CMK (cell line): ENCODE measurements at places on chromosomes 7 and 10.

- no peak for DNase-seq
These were observed 108.7 kb upstream of the GLI3 start for GRCh38 chr7:42345478-42346299.

GRCh38 chr10:106500041-106500924 lies 664.2 kb downstream of the SORCS1 start:
- no peak for DNase-seq

DNA sequence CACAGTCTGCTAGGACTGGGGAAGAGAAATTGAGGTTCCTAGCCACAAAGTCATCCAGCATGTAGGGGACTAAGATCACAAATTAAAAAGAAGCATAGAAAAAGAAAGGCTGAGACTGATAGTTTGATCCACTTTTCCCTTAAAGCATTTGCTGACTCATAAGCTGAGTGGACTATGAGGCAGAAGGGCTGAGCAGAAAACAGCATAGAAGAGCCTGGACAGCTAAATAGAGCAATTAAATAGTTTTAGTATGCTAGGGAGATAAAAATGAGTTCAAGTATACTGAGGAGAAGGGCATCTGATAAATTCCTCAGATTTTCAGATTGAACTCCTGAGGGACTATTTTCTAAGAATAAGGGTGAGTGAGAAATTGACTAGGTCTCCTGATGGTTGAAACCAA lies 155.9 kb upstream of the EGR2 start:
- no peak for DNase-seq

- peak; percentile 21 for DNase-seq
These were observed 151.6 kb downstream of the KIAA1217 start for GRCh38 chr10:24360282-24361127.

DNA sequence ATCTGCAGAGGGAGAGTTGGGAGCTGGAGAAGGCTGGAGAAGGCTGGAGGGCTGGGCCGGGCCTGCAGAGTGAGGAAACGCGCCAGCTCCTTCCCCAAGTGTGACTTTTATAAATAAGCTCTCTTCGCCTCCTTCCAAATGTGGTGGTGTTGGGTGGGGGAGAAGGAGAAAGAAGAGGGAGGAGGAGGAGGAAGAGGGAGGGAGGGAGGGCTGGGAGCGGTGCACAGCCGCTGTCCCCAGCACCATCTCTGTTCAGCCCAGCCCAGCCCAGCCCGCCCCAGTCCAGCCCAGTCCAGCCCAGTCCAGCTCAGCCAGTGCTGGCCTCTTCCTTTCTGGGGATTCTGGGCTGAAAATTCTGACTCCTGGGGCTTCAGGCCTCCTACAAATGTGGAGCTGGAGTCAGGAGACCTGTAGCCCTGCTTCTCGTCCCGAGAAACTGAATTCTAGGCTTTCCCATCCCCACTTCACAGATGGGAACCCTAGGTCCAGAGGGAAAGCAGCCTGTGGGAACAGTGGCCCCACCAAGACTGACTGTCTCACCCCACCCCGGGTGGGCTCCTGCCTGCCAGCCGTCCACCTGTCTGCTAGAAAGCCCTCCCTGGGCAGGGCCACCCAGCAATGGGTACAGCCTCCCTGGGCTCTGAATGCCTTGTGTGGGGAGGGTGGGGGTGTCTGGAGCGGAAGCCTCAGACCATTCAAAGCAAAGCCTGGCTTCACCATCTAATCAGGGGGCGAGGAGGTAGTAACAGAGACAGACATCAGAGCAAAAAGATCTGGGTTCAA lies 2.3 kb downstream of the STX1A start:
- no peak for DNase-seq

DNA sequence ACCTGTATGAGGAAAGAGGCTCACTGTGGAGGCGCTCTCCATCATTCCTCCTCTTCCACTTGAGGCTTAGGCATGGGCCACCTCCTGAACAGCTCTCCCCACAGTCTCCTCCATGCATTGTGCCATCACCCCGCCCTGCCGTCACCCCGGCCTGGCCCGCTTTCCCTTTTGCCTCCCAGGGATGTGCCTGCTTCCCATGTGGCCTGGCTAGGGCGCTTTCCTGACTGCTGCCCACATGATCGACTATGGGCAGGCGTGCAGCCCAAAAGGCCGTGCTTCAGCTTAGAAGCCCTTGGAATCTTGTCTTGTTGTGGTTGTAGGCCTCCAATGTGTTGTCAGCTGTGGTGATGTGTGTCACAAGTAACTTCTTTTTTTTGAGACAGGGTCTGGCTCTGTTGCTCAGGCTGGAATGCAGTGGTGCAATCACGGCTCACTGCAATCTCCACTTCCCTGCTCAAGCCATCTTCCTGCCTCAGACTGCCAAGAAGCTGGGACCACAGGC lies 1.8 kb upstream of the ACTR3C start:
- no peak for DNase-seq

GRCh38 chr7:151033864-151034249 lies 5.6 kb downstream of the ABCB8 start:
- DNase-seq = no peak

- DNase-seq = no peak
These were observed 230.8 kb upstream of the FERD3L start for GRCh38 chr7:19375976-19376375.

GRCh38 chr10:34764472-34764946 lies 50.6 kb downstream of the PARD3 start:
- DNase-seq = no peak

- DNase-seq = no peak
These were observed 255.3 kb downstream of the FZD1 start for GRCh38 chr7:91519241-91520158.

GRCh38 chr7:153446490-153446889 lies 605.7 kb upstream of the DPP6 start:
- DNase-seq = no peak

- DNase-seq = no peak
These were observed 40.8 kb downstream of the TRIM24 start for GRCh38 chr7:138500892-138501291.

GRCh38 chr7:120332433-120332832 lies 59.5 kb downstream of the KCND2 start:
- no peak for DNase-seq

DNA sequence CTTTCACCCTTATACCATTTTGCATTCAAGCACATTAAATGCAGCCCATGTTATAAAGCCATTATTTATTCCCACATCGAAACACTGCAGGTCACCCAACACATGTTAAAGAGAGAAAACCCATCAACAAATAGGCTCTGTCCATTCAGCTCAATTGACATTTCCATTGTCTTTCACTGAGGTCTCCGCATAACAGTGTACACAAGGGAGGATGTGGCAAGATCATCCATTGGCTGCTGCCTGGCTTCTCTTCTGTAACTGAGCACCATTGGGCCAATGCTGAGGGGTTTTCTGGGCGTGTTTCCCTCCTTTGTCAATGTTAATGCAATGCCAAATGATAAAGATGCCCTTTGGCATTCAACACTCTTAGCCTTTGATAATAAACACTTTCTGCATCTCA lies 278.1 kb upstream of the SP4 start:
- no peak for DNase-seq

- no peak for DNase-seq
These were observed 4.5 kb downstream of the CPED1 start for GRCh38 chr7:120992965-120993494.

- no peak for DNase-seq
These were observed 12.2 kb upstream of the TMEM243 start for GRCh38 chr7:87231711-87232110.

- no peak for DNase-seq
These were observed 226.2 kb downstream of the SKIDA1 start for GRCh38 chr10:21299330-21299729.

GRCh38 chr7:96822824-96823223 lies 113.2 kb upstream of the SEM1 start:
- no peak for DNase-seq

- DNase-seq = no peak
These were observed 17.2 kb upstream of the ACSL5 start for GRCh38 chr10:112356686-112357085.

- DNase-seq = no peak
These were observed 46.7 kb downstream of the PNLIPRP2 start for GRCh38 chr10:116667484-116667883.

GRCh38 chr10:99466632-99467223 lies 36.3 kb upstream of the GOT1 start:
- DNase-seq = no peak

- DNase-seq = peak; percentile 42
These were observed 41.6 kb upstream of the LYZL2 start for GRCh38 chr10:30671026-30671616.

- DNase-seq = no peak
These were observed 72.6 kb downstream of the AP3M1 start for GRCh38 chr10:74078037-74078436.

- no peak for DNase-seq
These were observed 125.0 kb downstream of the FAM53B start for GRCh38 chr10:124619195-124619594.

GRCh38 chr7:95710711-95711110 lies 61.6 kb upstream of the DYNC1I1 start:
- no peak for DNase-seq

DNA sequence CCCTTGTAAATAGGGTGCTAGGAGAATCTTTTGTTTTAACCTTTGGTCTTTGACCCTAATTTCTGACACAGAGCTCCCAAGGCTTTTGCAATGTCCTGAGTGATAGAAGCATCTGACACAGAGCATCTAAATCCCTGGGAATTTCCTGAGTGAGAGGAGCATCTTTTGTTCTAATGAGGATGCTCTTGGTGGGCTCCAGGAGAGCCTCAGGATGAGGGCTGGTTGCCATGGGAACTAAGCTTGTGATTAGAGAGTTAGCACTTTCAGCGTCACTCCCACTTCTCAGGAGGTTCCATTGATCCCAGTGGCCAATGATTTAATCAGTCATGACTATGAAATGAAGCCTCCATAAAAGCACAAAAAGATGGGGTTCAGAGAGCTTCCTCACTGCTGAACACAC lies 264.8 kb downstream of the KIF20B start:
- no peak for DNase-seq

GRCh38 chr10:38157270-38157685 lies 63.1 kb downstream of the ZNF37A start:
- DNase-seq = no peak

GRCh38 chr7:98084631-98085030 lies 22.0 kb upstream of the LMTK2 start:
- no peak for DNase-seq

DNA sequence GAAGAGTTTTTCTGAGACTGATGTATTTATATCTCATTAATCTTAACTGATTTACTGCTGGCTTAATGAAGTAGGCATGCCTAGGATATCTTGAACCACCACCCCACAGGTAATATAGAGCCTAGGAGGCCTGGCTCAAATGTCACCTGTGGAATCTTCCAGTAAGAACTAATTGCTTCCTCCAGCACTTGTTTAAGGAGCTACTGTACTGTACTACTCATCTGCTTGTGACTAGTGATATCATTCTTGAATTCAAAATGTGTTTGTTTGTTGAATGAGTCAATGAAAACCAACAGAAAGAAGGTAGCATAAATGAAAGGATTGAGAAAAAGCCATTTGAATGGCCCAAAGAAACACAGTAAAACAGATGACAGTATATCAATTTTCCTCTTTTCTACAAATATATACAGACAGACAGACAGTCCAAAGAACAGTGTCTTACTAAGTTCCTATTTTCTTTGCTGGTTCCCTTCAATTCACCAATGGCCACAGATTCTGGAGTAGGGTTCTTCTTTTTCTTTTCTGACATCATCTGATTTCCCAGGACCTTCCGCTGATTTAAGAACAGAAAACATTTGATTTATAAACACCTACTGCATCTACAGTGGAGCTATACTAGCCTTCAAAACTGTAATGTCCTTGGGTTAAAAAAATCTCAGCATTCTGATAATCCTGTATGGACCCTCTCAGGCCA lies 43.7 kb upstream of the SLIT1 start:
- DNase-seq = no peak

GRCh38 chr7:141242568-141242967 lies 168.7 kb downstream of the TMEM178B start:
- DNase-seq = no peak

DNA sequence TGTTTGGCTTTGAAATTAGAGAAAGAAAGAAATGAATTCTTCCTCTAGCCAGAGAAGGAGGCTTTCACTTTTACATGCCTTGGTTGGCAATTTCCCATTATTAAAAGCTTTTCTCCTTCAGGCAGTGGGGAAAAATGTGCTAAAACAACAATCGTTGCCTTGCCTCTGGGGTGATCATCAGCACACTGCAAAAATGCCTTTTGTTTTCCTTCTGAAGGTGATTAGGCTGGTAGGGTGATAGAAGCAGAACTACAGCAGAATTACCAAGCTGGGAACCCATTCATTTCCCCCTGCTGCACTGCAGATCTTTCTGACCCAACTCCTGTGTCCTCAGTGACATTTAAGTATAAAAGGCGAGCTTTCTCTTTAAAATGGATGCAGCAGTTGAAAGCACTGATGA lies 22.2 kb downstream of the ANK3 start:
- no peak for DNase-seq

DNA sequence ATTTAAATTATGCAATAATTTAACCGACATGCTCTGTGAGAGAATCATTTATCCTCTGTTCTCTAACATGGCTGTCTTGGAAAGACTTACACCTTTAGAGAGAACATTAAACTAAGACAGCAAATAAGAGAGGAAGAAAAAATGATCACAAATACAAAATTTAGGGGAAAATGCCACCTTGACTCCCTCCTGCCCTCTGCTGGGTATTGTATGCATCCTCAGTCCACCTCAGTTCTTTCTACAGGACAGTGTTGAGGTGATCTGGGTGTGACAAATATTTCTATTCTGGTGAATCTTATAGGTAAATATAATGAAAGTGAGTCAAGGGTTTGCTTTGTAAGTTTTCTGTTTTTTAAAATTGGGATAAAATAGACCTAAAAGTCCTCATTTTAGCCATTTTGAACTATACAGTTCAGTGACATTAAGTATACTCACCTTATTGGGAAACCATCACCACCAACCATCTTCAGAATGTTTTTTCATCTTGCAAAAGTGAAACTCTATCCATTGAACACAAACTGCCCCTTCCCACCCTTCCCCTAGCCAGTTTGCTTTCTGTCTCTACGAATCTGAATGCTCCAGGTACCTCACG lies 61.5 kb upstream of the ELMO1 start:
- no peak for DNase-seq

- no peak for DNase-seq
These were observed 186.0 kb downstream of the JAZF1 start for GRCh38 chr7:27994639-27995038.

DNA sequence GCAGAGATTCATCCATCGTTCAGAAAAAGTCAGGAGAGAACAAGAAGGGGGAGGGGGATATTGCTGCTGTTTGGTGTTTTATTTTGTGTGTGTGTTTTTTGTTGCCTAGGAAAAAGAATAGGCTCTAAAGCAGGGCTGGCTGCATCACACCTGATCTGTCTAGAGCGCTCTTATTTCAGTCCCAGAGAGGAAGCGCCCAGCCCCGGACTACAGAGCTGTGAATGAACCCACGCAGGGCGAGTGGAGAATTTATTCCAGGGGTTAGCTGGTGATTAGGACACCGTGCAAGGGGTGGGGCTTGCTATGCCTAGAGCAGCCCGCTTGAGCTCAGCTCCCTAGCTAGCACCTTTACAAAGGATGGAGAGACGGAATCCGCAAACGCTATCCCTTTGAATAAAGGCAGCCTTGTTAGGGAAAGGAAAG lies 621 bp upstream of the FAM13C start:
- DNase-seq = no peak

- no peak for DNase-seq
These were observed 2.6 kb downstream of the PPIF start for GRCh38 chr10:79349766-79350406.
